Activated naive CD4-positive, alpha-beta T cell treated with anti-CD3 and anti-CD28 coated beads, Interleukin-2, amount 10 ng/mL, durations not matched to agents 7 days and 5 days (primary cell): ENCODE measurements at places on chromosomes 11 and 22.

DNA sequence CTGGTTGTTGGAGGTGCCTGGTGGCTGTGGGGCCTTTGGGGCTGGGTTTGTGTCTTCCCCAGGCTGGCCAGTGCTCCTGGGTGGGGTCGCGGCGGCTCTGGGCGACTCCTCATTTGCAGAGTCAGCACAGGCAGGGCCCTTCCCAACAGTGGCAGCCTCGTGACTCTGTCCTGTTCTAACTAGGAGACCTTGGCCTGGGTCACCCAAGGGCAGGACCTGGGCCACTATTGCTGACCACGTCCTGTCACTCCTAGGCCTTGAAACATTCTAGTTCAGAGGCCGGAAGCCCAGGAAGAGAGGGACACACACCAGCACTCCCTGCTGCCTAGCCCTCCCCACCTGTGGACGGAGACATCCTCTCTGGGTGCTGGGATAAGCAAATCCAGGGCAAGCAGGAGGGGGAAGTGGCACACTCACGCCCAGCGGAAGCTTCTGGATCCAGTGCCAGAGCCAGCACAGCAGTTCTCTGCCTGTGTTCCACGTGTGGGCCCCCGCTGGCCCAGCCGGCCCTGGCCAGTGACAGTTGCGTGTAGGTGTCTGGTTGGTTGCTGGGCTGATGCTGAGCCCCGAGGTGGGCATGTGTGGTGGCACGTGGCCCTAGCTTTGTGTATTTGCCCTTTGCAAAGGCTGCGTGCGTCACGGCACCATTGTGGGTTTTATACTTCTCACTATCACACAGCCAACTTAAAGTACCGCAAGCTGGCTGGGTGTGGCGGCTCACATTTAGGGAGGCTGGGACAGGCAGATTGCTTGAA is 4.3 kb upstream of the CHID1 start:
- no peak for DNase-seq

- DNase-seq: peak; percentile 32
Measured at GRCh38 chr11:47797633-47798032, 30.5 kb upstream of the FNBP4 start.

DNA sequence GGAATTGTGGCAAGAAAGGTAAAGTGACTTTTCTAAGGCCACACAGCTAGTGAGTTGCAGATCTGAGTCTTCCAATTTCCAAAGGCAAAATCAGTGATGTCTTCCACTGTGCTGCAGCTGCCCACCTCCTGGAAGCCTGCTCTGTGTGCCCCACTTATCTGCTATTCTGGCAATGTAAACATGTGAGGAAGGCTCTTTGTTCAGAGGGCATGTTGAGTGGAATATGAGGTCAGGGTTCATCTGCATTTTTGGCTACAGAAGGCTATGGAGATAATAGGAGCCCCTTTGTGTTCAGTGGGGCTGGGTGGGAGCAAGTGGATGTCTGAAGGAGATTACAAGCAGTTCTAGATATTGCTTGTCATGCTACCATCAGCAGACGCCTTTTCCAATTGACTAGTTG is 396.2 kb downstream of the BUD13 start:
- no peak for DNase-seq

DNA sequence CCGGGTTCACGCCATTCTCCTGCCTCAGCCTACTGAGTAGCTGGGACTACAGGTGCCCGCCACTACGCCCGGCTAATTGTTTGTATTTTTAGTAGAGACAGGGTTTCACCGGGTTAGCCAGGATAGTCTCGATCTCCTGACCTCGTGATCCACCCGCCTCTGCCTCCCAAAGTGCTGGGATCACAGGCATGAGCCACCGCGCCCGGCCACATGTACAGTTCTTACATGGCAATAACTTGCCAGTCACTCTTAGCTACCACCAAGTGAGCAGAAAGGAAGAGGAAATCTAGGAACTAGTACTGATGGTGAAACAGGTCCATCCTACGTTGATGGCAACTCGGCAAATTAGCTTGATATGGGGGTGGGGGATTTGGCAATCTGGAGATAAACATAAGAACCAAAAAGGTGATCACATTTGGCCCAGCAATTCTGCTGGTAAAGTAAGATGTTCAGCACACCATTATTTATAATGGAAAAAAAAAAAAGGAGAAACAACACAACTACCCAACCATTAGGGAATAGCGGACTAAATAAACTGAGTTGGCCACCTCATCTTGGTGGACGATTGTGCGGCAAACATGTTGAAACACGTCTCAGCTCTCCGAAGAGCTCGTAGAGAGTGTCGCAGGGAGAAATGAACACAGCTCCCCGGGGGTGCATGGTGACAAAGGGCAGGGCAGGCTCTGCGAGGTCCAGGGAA is 5.3 kb downstream of the NLRP6 start:
- DNase-seq: peak; percentile 20

DNA sequence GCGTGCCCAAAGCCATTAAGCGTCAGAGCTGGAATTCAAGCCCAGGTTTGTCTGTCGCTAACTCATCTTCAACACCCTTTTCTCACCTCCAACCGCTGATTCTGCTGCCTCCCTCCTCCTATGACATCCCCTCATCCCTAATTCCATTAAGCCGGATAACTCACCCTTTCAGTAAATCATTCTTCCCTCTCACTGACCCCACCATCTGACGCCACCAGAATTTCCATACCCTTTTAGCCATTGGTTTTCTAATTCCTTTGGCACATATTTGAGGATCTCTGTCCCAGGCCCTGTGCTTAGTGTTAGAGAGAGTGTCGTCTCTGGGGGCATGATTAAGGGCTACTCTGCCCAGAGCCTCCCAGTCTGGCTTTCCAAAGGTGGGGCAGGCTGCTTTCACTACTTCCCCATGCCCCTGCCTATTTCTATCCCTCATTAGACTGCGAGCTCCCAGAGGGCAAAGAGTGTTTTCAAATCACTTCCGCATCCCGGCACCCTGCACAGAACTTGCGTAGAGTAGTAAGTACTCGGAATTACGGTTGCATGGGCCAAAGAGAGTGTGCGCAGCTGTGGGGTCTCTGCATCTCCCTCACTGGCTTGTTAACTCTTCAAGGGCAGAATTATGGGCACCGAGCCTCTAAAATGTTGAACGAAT is 3.9 kb downstream of the KLHL35 start:
- no peak for DNase-seq

- no peak for DNase-seq
Measured at GRCh38 chr11:44125598-44125997, 30.1 kb downstream of the EXT2 start.

DNA sequence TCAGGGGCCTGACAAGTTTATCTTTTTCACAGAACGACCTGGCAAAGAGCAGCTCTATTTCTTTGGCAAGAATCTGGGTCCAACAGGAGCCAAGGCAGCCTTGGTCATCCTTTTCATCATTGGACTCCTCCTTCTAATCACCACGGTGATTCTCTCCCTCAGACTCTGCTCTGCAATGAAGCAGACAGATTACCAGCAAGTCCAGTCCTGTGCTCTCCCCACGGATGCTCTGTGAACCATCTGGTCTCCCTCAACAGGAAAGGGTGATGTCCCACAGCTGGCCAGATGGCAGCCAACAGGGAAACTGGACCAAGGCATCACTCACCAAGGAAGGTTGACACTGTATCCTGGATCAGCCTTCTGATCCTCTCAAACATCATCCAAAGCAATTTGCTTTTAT is 17.0 kb upstream of the PANX1 start:
- DNase-seq: no peak

GRCh38 chr22:42300259-42301076 is 30.0 kb upstream of the TCF20 start:
- DNase-seq: peak; percentile 75

- no peak for DNase-seq
Measured at GRCh38 chr22:43506487-43506886, 94.7 kb downstream of the MPPED1 start.

DNA sequence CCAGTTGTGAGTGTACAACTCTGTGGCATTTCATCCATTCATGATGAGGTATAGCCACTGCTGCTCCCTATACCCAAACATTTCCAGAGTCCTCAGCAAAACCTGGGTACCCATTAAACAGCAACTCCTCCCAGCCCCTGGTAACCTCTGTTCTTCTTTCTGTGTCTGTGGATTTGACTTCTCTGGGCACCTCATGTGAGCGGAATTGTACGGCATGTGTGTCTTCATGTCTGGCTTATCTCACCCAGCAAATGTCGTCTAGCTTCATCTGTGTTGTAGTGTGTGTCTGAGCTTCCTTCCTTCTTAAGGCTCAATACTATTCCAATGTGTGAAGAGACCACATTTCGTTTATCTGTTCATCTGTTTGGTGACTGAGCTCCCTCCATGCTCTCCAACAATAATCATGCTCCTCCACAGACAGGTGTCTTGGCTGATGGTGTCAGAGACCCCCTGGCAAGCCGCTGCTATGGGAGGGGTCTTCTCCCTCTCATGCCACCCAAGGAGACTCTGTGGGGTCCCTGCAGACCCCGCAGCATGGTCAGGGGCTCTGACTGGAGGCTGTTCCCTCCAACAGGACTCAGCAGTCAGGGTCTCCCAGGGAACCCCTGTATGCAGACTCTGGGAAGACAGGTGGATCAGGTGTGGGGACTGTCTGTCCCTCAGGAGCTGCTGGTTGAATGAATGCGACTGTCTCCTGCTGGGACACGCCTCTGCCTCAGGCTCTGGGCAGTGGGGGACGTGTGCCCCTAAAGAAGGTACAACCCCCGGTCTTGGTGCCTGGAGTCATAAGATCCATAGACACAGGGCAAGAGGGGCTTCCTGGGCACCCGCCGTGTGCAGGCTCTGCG is 52.7 kb downstream of the SMIM38 start:
- no peak for DNase-seq

- no peak for DNase-seq
Measured at GRCh38 chr11:111573821-111574249, 28.4 kb upstream of the SIK2 start.

- DNase-seq: no peak
Measured at GRCh38 chr11:119505861-119506260, 82.9 kb upstream of the THY1 start.

DNA sequence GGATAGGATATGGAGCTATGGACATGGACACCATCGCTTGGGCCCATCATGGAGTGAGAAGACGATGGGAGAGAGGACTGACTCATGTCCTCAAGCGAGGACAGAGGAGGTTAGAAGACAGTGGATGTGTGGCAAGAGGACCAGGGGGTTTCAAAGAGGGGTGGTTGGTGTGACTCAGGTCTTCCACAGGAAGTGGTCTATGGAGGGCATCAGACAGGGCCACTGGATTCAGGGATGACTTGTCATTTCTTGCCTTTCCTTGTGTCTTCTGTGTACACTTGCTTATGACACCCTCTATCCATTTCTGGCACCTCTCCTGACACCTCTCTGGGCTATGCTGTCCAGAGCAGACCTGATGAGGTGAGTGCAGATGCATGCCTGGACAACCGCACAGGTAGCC is 115.4 kb downstream of the OSBP2 start:
- DNase-seq: no peak

DNA sequence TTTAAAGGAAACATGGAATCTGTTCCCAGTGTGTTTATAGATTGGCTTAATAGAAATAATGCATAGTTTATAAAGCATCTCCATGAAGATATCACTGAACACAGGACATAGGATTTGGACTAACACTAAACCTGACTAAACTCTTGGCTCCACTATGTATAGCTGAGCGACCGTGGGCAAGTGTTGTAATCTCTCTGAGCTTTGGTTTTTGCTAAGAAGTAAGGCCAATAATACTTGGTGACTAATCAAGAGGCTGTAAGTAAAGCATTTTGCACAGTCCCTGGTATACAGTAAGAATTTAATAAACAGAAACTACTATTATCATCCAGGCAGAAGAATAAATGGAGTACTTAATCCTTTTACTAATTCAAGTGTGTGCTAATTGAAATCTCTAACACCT is 125.5 kb upstream of the MTMR2 start:
- no peak for DNase-seq

DNA sequence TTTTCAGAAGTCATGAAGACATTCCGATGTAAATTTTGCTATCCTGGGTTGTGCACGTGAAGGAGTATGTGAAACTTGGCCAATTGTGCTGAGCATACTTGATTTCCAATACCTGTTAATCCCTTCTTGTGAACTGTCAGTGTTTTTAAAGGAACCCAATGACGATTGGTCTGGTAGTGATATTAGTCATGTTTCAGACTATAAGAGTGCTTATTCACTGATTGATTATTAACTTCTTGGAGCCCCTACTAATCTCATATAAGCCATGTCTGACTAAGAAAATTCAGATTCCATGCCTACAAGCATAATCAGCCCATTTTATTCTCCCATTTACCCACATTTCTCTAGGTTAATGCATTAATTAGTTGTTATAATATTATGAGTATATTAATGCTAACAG is 330.8 kb upstream of the MTNR1B start:
- no peak for DNase-seq

- no peak for DNase-seq
Measured at GRCh38 chr22:17712441-17712840, 61.8 kb downstream of the BID start.

DNA sequence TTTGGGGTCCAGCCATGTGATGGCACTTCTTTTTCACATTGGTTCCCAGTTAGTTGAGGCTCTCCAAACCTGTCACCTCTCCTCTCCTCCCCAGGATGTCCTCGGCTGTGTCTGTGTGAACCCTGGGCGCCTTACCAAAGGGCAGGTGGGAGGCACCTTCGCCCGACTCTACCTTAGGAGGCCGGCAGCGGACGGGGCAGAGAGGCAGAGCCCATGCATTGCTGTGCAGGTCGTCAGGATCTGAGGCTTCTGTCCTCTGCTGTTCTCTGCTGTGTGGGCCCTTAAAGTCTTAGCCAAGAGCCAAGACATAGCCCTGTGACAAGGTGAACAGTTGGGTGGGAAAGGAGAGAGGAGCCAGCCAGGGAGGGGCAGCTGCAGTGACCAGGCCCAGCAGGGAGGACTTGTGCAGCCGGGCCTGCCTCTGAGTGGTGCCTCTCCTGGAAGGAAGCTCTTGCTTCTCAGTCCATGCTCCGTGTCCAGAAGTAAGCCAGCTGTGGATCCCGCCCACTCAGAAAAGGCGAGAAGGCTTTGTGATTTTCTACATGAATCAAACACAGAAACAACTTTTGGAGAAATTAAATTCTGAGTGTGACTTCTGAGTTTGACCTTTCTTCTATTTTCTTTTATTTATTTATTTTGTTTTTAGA is 17.5 kb upstream of the CDC42EP2 start:
- no peak for DNase-seq

DNA sequence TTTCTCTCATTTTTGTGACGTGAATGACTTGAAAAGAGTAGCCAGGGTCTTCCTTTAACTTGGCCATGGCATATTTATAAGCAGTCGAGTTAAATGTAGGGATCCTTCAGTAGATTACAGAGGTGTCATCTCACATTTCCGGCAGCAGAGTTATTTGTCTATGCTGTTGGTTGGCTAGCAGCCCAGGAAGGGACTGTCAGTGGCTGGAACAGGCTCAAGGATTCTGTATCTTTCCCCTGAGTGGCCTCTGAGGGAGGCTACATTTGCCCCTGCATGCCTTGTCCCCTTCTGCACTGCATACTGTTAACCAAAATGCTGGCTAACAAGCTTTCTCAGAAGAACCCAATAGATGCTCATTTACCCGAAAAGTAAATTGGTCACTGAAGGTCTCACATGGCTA is 187.6 kb downstream of the PGR start:
- DNase-seq: no peak
